T-helper 17 cell (primary cell): ENCODE measurements at places on chromosomes 6 and 20.
A peak's percentile ranks its signal among the peaks of the same experiment; 100 is the strongest.

DNA sequence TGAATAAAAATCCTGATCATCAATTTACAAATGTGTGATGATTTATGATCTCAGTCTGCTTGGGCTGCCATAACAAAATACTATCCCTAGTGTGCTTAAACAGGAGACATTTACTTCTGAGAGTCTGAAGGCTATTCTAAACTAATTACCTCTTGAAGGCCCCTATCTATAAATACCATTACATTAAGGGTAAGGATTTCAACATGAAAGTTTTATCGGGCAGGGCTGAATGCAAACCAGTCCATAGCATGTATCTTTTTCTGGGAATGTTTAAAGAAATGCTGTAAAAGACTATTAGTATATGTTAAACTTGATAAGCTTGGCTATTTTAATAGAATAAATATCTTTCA is 48.2 kb downstream of the TRDN start:
- DNase-seq, result no peak

GRCh38 chr6:29625337-29625930 is 7.5 kb downstream of the GABBR1 start:
- no peak for DNase-seq

DNA sequence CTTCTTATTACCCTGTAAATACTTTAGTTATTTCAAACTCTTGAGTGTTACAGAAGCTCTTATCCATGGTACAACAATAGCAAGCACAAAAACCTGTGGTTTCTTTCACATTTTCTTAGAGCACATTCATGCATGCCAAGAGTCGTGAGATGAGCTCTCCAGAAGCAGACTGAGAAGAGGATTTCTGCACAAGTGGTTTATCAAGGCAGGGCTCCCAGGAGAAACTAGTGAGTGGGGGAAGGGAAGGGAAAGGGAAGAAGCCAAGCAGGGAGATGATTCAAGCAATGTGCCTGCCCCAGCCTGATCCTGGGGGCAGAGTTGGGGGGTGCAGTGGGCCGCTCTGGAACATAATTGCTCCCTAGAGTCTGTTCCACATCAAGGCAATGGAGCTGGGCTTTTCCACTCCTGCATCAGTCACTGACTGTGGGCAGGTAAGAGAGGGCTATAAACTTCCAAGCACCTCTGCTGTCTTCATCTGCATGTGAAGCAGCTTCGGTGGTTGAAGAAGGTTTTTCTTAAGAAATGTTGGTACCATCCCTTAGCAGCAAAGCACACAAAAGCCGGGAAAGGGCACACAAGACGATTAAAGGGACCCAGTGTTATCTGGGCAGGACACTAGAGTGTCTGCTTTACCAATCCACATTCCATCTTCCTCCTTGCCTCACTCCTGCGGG is 152.1 kb downstream of the PLCB4 start:
- DNase-seq, result no peak

DNA sequence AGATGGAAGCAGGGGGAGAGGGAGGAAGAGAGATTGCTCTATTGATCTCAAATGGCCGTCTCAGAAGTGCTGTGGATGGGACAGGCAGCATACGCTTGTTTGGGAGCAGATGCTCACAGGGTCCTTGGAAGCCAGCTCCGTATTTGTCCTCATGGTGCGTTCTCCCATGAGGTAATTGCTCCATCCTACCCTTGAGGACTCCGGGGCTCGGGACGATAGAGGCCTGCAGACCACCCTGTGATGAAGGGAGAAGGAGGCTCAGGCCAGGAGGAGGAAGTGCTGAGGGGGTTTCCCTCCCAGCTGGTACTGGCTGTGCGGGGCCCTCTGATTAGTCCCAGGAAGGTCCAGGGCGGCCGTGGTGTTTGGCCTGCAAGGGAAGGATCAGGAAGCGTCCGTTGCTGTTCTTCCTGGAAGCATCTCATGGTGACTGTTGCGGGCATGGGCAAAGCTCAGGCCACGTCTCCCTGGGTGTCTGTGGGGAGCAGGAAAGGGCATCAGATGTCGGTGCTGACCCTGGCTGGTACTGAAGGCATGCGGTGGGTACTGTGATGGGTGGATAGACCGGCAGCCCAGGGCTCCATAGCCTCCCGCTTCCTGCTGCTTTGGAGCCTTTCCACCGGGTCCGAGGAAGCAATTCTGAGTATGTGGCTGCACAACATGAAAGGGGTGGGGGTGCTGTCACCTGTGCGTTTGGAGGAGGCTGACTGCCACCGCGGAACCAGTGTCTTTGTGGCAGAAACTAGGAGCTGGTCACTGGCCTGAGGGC is 158.3 kb downstream of the SYCP2 start:
- DNase-seq, result no peak

- DNase-seq, result no peak
These were observed 9.6 kb downstream of the MOXD1 start for GRCh38 chr6:132391391-132392269.

DNA sequence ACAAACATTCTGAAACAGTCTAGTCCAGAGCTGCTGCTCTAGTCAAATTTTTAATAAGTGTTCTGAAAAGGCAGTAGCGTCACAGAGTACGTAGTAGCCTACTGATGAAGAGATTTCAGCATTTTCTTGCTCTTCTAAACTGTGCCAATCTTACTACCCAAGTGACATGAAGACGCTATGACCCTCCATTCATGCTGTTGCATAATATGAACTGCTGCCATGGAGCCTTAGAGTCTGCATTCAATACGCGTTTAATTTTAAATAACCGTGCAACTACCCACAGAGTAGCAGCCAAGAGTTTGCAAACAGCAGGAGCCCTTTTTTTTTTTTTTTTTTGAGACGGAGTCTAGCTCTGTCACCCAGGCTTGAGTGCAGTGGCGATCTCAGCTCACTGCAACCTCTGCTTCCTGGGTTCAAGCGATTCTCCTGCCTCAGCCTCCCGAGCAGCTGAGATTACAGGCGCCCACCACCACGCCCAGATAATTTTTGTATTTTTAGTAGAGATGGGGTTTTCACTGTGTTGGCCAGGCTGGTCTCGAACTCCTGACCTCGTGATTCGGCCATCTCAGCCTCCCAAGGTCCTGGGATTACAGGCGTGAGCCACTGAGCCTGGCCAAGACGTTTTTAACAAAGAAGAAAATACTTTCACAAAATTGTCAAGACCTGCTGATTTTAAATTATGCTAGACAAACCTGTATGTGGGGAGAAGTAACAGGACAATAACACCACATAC is 44.3 kb downstream of the EZR start:
- no peak for DNase-seq

- DNase-seq, result no peak
These were observed 76.7 kb upstream of the FOXO3 start for GRCh38 chr6:108484016-108484415.

DNA sequence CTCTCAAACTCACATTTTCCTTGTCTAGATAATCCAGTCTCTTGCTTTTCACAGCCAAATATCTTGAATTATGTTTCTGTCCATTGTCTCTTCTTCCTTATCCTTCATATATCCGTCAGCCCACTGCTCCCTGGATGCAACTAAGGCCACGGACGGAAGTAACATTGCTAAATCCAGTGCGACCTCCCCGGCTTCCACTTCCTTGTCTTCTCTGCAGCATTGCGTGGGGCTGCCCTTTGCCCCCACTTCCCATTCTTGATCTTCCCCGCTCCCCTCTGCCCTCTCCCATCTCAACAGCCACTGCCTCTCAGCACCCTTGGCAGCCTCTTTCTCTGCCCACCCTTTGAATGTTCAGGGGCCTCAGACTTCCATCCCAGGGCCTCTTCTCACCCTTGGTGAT is 190.4 kb upstream of the UST start:
- DNase-seq, result no peak

DNA sequence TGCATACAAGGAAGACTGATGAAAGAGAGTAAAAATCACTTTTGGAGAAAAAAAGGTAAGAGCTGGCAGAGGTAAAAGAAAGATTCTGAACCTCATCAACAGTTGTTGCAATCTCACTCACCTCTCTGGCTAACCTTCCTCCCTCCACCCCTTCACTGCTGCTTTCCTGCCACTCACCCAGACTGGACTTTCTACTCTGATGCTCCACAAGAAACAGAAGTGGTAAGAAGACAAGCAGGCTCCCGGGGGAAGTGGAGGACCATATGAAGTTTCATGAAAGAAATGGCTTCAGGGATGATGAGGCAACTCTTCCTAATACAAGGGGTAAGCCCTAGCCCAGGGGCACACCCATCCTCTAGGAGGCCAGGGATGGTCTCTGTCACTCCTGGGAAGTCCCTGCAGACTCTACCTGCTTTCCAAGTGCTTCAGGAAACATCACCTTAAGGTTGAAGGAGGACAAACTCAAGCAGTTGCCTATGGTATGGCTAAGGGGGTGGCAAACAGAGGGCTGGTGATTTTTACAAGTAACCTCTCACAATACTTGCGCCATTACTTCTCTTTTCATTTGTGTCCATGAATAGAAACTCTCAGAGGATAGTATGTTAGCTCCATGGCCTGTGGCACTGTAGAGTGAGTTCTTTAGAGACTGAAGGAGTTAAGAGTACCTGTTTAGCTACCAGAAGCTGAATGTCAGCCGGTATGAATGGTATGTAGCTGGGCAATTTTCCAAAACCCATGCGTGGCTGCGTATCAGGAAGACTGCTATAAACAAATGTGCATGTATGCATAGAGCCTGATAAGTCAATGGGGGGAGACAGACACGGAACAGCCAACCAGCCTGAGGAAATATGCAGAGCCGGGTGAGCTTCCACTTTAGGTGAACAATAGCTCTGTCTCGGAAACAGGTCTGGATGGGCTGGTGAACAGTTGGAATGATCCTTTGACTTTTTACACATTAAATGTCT is 112.0 kb downstream of the BACH2 start:
- DNase-seq, result no peak

DNA sequence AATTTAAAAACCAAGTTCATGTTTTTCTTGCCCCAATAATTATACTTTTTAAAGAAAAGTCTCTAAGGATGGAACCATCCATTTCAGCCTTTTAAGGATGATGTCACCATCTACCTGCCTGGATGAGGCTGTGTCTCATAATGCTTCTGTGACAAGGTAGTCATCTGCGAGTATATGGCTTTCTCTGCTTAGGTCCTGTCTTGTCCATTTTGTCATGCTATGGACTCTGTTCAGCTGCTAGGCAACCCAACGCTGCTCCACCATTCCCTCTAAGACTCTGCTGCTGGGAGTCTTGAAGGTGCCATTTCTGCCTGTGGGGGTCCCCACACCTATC is 459.8 kb upstream of the RUNX2 start:
- no peak for DNase-seq

GRCh38 chr6:147676495-147677199 is 168.2 kb downstream of the SAMD5 start:
- no peak for DNase-seq

GRCh38 chr6:26056583-26057350 is 30.5 kb upstream of the HFE start:
- no peak for DNase-seq

- peak; percentile 57 for DNase-seq
These were observed 1.2 kb upstream of the HMGA1 start for GRCh38 chr6:34235307-34236130.

DNA sequence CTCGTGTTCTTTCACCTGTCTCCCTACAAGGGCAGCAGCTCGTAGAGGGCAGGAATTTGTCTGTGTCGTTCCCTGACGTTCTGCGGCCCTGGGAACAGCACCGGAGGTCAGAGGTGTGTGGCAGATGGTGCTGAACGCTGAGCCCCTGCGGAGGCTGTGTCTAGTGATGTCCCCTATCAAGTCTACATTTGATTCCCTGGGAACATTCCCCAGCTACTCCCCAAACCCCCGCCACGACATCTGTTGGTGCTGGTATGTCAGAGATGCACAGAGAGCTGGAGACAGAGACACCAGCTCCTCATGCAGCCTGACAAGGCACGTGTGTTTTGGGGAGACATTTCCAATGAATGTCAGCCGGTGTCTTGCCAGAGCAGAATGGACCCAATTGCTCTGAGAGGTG is 7.7 kb downstream of the PMEPA1 start:
- no peak for DNase-seq

GRCh38 chr6:42032366-42032765 is 18.0 kb upstream of the TAF8 start:
- DNase-seq, result no peak

- DNase-seq, result no peak
These were observed 1.2 kb downstream of the FUT9 start for GRCh38 chr6:96017070-96017359.

GRCh38 chr6:158110986-158111385 is 57.1 kb downstream of the SERAC1 start:
- no peak for DNase-seq

DNA sequence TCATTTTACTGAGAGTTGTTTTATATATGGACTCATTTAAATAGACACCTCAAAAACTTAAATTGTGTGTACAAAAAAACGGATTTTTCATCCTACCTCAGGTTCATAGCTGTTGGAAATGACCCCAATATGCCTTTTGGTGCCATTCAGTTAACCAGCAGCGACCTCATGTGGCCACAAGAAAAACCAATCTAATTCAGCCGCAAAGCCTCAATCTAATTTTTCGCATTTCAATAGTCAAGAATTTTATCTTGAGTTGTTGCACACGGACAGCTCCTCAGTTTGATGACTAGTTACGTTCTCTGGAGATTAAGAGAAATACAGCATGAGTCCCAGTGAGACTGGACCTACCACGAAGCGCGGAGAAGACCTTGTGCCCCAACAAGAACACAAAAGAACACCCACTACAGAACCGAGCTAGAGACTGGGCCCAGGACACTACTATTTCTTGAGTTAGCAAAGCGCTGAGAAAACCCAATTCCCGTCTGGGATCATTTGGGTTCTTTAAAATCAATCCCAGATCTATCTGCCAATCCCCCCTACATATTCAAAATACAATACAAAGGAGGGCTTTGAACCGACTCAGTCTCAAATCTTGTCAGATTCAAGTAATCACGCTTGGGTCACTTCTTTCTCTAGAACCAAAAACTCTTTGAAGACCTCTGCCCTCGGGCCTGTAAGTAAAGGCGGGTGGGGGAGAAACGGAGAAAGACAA is 1.1 kb downstream of the TCP11 start:
- DNase-seq, result peak; percentile 10

- DNase-seq, result peak; percentile 49
These were observed 2.0 kb upstream of the PLCG1 start for GRCh38 chr20:41135187-41135887.

- no peak for DNase-seq
These were observed 166.0 kb downstream of the ARHGAP18 start for GRCh38 chr6:129543981-129544380.

GRCh38 chr6:34247481-34248197 is 1.2 kb downstream of the SMIM29 start:
- DNase-seq, result no peak

DNA sequence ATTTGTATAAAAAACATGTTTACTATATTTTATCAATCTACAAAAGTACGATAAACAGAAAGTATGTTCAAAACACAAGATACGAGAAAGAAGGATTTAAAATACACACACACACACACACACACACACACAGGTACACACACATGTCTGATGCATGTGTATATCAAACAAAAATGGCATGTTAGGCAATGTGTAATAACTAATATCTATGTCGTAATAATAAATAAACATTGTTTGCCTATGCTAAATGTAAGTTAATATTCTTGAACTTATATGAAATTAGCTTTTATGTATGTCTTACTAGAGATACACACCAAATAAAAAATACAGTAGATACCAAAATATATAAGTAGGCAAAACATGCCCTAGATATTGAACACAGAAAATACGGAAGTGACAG is 894.9 kb downstream of the EYS start:
- no peak for DNase-seq
